Bronchial epithelial cell (primary cell): ENCODE measurements at places on chromosomes 2 and 18. TPM values are rescaled to one million over a fixed set of nuclear protein-coding genes. Genes with fewer than 3 reads are reported as not detected.

The ANO7 gene
- total RNA-seq: under 0.01 and 0.13 TPM in 2 replicates

The RFX8 gene
- not detected in 2 replicates for total RNA-seq

The POTEJ gene
- total RNA-seq: not detected in 2 replicates

The MRPL53 gene
- 45.6 and 57.9 TPM in 2 replicates for total RNA-seq

The AQP12B gene
- total RNA-seq: not detected in 2 replicates

The FANCL gene
- 10.8 and 14.6 TPM in 2 replicates for total RNA-seq

The TTN gene
- total RNA-seq: under 0.01 TPM in 2 replicates

The TMEM200C gene
- under 0.01 TPM in 1 of 2 replicates, not detected in the other for total RNA-seq

The NDC80 gene
- 0.26 and 0.51 TPM in 2 replicates for total RNA-seq

The ANKRD30BL gene
- total RNA-seq: not detected in 2 replicates

The ZNF532 gene
- 39.7 and 41.3 TPM in 2 replicates for total RNA-seq

The REEP1 gene
- under 0.01 TPM in 1 of 2 replicates, not detected in the other for total RNA-seq

The TNFRSF11A gene
- total RNA-seq: under 0.01 and 1.2 TPM in 2 replicates

The PTGR3 gene
- total RNA-seq: 6.3 and 6.8 TPM in 2 replicates

The DBI gene
- 75.3 and 98.1 TPM in 2 replicates for total RNA-seq

The SIX3 gene
- not detected in 2 replicates for total RNA-seq

The CFAP221 gene
- 0.26 TPM in 1 of 2 replicates, not detected in the other for total RNA-seq

The RPRM gene
- 0.13 TPM in 1 of 2 replicates, not detected in the other for total RNA-seq

The GALNT5 gene
- 13.6 and 26.1 TPM in 2 replicates for total RNA-seq
